Sigmoid colon (tissue), 7 donors: ENCODE measurements at places on chromosomes 12 and 14.

GRCh38 chr14:42192738-42193653, 586.3 kb downstream of the LRFN5 start:
- no peak for DNase-seq

DNA sequence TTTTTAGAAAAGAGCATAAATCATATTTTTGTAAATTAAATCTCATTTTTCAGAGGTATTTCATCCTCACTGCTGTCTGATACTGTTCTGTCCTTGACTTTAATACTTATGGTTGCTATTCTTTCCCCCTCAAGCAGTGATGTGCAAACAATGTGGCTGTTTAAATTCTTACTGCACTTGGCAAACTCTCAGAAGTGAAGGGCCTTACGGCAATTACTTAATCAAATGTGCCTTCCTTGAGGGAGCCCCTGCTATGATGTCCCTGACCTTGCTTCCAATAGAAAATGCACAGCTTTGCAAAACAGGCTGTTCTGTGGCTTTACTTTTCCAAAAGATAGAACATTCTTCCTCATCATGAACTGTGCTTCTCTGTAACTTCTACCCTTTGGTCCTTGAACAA, 35.2 kb downstream of the UBE3B start:
- no peak for DNase-seq

DNA sequence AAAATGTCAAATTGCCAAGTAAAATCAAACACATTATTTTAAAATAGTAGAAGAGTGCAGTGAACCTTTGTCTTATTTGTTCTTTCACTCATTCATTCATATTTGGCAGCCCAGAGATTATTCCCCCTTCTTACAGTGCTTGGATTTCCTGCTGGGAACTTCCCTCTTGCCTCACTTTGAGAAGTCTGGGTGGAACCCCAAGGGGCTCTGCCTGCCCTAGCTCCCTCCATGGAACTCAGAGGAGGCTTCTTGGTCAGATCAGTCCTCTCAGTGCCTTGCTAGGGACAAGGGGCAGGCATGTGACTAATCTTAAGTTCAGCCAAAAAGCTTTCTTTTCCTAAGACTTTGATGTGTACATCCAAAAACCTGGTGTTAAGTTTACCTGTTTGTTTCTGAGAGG, 84.7 kb upstream of the OVCH1 start:
- no peak for DNase-seq

- no peak for DNase-seq
These were observed 11.5 kb upstream of the RASSF3 start for GRCh38 chr12:64598831-64599230.

DNA sequence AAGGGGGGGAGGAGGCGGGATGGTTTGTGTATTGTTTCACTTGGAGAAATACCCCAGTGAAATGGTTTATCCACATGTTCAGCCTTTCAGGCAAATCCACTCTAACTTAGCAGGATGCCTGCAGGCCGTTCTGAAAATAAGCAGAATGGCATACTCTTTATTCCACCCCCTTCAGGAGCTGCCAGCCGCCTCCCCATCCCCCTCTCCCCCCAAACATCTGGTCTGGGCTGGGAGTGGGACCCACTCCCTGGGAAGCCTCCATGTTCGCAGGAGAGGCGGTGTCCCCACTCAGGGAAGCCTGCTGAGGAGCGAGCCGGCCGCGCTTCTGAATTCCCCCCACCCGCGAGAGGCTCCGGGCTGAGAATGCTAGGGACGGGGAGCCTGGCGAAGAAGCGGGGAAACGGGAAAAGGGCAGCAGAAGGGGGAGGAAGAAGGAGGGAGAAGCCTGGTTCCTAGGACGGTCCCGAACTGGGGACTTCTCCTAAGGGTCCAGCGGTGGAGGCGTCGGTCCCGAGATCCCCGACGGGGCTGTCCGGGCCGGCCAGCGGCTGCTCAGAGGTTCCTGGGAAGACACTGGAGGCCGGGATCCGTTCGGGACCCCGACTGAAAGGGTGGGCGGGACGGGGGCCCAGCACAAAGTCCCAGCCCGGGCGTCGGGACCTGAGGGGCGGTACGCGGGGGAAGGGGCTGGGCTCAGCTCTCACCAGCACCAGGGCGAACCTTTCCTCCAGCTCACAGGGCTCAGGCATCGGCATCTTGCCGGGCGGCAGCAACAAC, 666 bp downstream of the FMNL3 start:
- peak; percentile 75 for DNase-seq

DNA sequence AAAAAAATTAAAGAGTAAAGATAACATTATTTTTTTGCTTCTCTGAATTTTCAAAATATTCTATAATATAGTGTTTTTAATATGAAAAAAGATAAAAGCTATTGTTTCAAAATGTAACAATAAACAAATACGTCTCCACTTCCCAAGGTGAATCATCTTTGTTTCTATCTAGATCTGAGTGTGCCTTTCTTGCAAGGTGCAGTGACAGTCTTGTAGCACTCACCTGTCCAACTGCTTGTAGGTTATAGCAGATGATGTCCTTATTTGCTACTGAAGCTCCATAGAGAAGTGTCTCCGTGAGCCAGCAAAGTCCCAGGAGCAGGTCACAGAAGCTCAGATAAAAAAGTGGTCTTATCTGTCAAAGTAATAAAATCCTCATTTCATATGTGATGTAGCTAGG, 21.4 kb downstream of the TMEM116 start:
- DNase-seq, result no peak
